ENCODE measurements at places on chromosomes 7 and 10. TPM values are rescaled to one million over a fixed set of nuclear protein-coding genes. Genes with fewer than 3 reads are reported as not detected.

The ADIRF gene
- total RNA-seq = 212 TPM

The MRC1 gene
- 157 TPM for total RNA-seq

The ZNF804B gene
- total RNA-seq = not detected

The ADO gene
- total RNA-seq = 20.7 TPM

The PNLIPRP1 gene
- total RNA-seq = 1.1 TPM

The ELN gene
- 999 TPM for total RNA-seq

The MGMT gene
- total RNA-seq = 17.6 TPM

The DEPP1 gene
- total RNA-seq = 58.8 TPM

The CSTF2T gene
- 21.1 TPM for total RNA-seq

The TUBAL3 gene
- total RNA-seq = not detected

The CALHM1 gene
- total RNA-seq = not detected

The C10orf67 gene
- total RNA-seq = not detected

The TSPAN15 gene
- 45.6 TPM for total RNA-seq

The CDK1 gene
- 1.3 TPM for total RNA-seq

The SHH gene
- total RNA-seq = not detected

The CALML5 gene
- not detected for total RNA-seq

The TRIP6 gene
- total RNA-seq = 55.7 TPM

The RASA4B gene
- 12.1 TPM for total RNA-seq

The LEP gene
- total RNA-seq = 5.2 TPM

The IKZF5 gene
- total RNA-seq = 15.5 TPM

The CELF2 gene
- 80.6 TPM for total RNA-seq

The LIPM gene
- total RNA-seq = not detected

The SRRM3 gene
- total RNA-seq = 5.2 TPM

The ACADSB gene
- total RNA-seq = 20.9 TPM

The ADARB2 gene
- not detected for total RNA-seq

The ZNF365 gene
- 0.10 TPM for total RNA-seq

The TAS2R5 gene
- total RNA-seq = 1.5 TPM
